ENCODE measurements at places on chromosomes 6 and 20.

DNA sequence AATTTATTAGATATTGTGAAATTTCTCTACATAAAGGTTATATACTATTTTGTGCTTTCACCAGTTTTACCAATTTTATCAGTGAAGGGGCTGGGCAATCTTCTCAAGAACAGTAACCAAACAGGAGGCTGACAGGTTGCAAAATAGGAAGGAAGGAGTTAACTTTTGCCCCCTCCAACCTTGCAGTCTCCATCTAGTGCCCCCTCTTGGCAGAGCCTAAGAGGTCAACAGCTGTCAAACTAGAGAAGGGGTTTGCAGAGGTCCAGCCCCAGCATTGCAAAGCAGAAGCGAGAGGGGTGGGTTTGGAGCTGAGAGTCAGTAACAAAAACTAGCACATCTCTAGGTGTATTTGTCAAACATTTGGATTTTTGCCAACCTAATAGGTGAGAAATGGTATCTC, 391.0 kb downstream of the CDC5L start:
- DNase-seq, result no peak

DNA sequence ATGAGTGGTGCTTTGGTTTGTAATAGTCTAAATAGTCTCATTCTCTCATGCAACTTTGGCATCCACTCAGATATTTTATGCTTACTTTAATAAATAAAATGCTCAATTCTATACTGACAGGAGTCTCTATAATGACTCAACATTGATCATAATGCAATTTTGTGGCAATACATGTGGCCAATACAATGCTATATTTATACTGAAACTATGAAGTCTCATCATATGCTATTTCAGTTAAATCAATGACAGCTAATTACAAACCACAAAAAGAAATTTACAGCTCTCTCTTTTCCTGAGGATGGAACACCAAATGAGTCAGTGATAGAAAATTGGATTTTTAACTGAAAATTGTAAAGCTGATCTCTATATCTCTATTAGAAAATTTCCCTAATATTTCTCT, 77.1 kb downstream of the WASF1 start:
- no peak for DNase-seq

GRCh38 chr20:44170816-44171410, 16.1 kb downstream of the JPH2 start:
- no peak for DNase-seq

- DNase-seq, result no peak
Observed at GRCh38 chr6:84432619-84433018, 205.2 kb upstream of the CEP162 start.

DNA sequence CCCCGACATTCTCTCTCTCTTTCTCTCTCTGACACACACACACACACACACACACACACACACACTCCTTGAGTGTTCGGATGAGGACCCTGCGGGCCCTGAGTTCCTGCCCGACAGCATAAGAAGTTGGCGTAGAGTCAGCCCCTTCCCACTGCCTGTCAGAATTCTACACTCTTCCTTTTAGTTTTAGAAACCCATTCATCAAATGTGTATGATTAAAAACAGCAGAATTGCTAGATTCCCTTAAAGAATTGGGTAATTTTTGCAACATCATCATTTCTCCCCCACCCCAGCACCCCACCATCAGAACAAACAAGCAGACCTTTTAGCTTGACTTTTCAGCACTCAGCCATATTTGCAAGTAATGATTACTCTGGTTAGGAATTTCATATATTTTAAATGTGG, 322.8 kb downstream of the FARS2 start:
- no peak for DNase-seq

DNA sequence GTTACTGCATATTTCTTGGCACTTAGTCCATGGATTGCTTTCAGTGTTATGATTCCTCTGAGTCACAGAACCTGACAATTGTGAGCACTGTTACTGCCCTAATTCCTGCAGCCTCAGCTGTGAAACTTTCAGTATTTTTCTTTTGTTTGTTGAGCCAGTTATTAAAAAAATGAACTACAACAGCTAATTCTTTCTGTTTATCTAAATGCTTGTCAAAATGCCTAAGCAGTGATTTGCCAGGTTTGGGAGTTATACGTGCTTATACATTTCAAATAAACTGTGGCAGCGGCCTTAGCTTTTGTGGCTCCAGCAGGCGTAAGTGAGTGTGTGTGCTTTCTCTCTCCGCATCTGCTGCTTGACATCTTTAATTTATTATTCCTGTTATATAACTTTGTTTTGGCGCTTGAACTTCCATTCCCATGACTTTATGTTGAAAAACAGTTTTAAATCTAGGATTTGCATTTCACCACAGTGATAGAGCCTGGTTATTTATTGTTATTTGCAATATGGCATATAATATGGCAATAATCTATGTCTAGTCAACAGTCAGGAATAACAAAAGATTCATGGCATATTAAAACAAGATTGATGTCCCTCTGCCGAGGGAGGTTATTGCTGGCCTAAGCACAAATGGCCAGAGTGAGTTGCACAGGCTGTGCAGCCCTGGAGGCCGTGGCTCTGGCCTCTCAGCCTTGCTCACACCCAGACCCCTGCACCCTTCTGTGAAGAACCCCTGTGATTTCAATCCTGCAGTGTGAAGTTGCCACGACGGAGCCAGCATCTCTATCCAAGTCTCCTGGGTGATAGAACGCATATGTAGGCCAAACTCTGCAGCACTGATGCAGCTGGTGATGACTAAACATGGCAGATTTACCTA, 303.4 kb downstream of the THBS2 start:
- no peak for DNase-seq

DNA sequence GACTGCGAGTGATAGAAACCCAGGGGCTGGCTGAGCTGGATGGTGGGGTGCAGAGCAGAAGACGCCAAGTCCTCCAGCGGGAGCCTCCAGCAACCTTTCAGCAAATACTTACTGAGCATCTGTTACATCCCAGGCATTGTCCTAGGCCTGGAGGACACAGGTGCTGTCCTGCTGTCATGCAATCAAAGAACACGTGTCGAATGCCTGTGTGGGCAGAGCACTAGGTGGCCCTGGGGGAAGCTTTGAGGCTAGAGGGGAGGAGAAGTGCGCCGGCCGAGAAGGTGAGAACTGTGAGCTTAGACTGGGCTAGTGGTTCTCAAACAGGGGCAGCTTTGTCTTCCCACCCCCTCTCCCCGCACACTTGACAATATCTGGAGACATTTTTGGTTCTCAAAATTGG, 233.6 kb downstream of the BMP7 start:
- DNase-seq, result no peak

- no peak for DNase-seq
Observed at GRCh38 chr6:125931733-125932450, 24.7 kb upstream of the HINT3 start.

- DNase-seq, result no peak
Observed at GRCh38 chr20:49659056-49659455, 54.6 kb downstream of the B4GALT5 start.

DNA sequence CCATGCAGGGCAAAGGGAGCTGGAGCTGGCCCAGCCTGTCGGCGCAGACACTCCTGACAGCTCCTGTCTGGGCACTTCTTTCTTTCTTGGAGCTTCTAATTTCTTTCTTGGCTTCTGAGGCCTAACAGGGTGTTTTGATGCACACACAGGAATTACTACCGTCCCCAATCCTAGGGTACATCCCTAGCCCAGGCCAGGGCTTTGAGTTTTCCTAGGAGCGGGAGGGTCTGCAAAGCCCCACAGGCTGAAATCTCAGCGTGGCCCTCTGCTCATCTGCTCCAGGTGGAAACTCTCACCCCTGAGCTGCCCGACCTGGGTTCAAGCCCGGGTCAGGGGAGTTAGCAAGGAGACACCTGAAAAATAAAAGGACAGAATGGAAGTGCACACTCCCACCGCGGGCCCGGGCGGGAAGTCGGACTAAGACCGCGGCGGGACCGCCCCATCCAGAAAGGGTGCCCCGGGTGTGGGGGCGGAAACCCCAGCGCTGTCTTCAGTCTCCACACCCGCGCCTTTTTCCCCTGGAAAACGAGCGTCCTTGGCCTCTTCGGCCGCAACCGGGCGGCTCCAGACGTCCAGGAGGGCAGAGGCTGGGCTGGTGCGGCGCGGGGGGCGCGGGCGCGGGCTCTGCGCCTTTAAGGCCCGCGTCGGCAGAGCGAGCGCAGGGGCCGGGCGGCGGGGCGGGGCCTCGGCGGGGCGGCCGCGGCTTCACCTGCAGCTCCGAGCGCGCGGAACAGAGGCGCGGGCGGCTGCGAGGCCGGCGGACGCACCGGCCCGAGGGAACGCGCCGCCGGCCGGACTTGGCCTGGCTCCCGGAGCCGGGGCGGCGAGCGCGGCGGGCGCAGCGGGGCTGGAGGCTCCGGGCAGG, at the start of gene CDH4:
CDH4 (plus strand) TSS at position 733 of the 865 bp plus-strand sequence.
- DNase-seq, result no peak

DNA sequence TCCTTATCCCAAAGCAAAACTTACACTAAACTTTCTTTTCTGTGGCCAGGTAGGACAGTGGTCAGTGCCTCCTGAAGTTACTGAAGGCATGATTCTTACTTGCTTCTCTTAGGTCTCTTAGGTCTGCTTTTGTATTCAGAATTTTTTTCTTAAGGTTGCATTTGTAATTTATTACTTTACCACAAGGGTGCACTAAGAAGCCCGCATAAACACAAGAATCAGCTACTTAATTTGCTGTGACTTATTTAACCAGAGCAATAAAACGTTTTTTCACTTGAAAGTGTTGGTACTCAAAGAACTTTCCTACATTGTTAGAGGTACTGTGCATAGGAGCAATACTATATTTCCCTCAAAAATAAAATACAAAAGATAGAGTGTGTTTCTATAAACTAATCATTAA, 75.4 kb upstream of the LAMA2 start:
- no peak for DNase-seq

DNA sequence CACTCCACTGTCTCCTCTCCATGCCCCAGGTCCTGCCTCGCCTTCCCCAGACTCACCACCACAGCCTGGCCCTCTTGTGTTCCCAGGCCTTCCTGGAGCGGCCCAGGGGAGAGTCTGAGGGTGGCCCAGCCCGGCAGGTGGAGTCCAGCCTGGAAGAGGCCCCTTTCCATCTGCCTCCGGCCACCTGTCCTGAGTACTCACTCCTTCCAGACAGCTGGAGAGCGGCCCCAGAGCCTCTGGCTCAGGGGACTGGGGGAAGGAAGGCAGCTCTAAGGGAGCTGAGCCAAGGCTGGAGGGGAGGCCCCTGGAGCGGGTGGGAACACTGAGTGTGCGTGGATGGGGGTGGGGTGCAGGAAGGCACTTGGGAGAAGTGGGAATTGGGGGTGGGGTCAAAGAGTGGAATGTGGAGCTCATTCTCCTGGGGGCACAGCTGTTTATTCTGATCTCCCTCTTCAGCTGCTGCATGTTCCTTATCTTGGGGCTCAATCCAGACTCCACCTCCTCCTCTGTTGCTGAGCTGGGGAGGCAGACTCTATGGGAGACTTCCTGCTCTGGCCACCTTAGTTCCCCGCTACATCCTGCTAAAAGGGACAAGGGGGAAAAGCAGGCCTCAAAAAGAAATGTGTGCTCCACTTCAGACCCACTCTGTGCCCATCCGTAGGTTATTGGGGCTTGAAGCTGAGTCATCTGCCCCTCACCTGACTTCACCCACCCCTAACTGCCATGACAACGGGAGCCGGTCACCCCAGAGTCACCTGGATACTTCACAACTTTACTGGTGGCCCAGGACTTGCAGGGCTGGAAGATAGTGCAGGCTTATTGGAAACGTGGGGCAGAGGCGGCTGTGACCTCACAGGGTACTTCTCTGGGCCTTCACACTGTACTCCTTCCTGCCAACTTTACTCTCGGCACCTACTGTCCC, 19.5 kb upstream of the TAF8 start:
- no peak for DNase-seq
